ENCODE measurements at places on chromosomes 4 and X. TPM values are rescaled to one million over a fixed set of nuclear protein-coding genes. Genes with fewer than 3 reads are reported as not detected.

DNA sequence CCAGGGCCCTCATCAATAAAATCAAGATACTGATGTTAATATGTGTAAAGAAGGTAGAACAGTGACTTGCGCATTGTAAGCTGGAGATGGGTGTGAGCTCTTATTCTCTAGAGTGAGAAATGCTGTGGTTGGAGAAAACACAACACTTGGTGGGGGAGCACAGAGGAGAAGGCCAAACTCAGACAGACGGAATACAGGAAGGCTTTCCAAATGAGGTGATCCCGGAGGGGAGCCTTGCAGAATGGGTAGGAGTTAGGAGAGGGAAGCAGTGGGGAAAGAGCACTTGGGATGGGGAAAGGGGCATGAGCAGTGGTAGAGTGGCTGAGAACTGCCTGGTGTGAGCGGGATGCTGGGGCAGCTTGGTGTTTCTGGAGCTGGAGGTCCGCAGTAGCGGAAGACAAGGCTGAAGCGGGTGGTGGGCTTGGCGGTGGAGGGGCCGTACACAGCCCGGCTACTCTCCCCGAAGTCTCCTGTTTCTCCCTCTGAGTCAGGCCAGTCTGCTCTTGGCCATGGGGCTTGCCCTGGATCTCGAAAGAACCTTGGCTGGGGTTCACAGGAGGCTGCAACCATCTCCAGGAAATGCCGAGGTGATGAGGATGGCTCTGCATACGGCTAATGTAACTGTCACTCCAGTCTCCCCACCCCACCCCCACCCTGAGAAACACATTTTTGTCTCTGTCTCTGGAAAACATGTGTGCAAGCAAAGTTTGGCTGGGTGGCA, 11.3 kb upstream of the PLAC1 start:
- DNase-seq, result no peak
- H3K4me1 ChIP-seq, result peaks cover 2% of the 10 kb centered on the region
- H3K27me3 ChIP-seq, result no peaks in the 10 kb centered on the region
- H3K4me3 ChIP-seq, result no peak overlapping the region
- H3K27ac ChIP-seq, result no peak overlapping the region

GRCh38 chrX:123408821-123409737, 225.0 kb downstream of the GRIA3 start:
- peaks cover 2% of the 10 kb centered on the region for H3K4me1 ChIP-seq
- H3K4me3 ChIP-seq, result no peak overlapping the region
- no peaks in the 10 kb centered on the region for H3K27me3 ChIP-seq
- no peaks in the 10 kb centered on the region for H3K36me3 ChIP-seq
- H3K27ac ChIP-seq, result no peak overlapping the region

- H3K27ac ChIP-seq, result no peak overlapping the region
- no peaks in the 10 kb centered on the region for H3K27me3 ChIP-seq
- DNase-seq, result no peak
- peaks cover 12% of the 10 kb centered on the region for H3K4me1 ChIP-seq
- H3K4me3 ChIP-seq, result no peak overlapping the region
Measured at GRCh38 chrX:135480076-135480475, 40.4 kb upstream of the INTS6L start.

DNA sequence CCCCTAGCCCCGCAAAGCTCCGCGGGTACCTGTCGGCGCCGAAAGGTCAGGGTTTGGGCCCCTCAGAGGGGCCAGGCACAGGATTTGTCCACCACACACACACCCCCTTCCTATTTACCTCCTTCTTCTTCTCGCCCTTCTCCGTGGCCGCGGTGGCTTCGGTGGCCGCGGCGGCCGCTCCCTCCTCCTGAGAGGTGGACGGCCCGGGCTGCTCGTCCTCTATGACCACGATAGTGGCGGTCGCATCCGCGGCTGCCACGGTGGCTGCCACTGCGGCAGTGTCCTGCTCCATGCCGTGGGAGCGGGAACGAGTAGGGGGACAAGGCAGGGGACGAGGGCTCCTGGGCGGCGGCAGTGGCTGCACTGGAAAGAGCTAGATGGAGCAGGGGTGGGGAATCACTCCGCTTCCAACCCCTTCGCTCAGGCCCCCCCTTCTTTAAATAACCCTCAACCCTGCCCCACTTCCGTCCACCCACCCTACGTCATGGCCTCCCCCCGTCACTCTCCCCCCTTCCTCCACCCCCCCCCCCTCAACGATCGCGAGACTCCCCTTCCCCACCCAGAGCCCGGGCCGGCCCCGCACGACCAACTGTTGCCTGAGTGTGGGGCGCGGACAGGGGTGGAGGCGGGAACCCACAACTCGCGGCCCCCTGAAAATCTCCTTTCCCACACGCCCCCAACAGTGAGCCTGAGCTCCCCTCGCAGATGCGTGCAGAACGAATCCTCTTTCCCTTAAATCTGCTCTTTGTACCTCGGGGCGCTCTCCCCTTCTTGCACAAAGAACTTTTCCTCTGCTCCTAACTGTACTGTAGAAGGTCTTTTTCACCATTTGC, at the start of gene SMARCA1:
SMARCA1 (minus strand) TSS at position 412 of the 833 bp plus-strand sequence; CDS start at position 292, 120 bp downstream.
- H3K4me3 ChIP-seq, result peak within 1 kb of the TSS; percentile 80
- no peak for DNase-seq
- no peak within 1 kb of the TSS for H3K27ac ChIP-seq

DNA sequence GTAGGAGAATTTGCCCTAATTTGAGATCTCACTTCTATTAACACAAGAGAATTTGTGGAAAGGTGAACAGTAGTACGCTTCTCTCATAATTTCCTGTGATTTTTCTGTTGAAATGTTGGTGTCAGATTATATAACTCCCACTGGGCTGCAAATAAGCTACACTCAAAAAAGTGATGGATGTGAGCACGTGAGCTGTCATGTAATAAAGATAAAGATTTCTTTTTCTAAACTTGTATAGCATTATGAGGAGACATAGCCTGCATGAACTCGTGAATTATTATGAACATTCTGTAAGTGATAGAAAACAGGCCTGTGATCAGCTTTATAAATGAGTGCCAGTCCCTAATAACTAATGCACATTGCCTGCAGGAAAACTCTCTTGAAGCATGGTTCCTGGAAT, 356.6 kb upstream of the ACTRT1 start:
- no peak overlapping the region for H3K4me3 ChIP-seq
- no peak overlapping the region for H3K27ac ChIP-seq
- DNase-seq, result no peak
- H3K27me3 ChIP-seq, result no peaks in the 10 kb centered on the region
- H3K4me1 ChIP-seq, result no peaks in the 10 kb centered on the region
- no peaks in the 10 kb centered on the region for H3K36me3 ChIP-seq

- no peaks in the 10 kb centered on the region for H3K27me3 ChIP-seq
- DNase-seq, result no peak
- no peak overlapping the region for H3K27ac ChIP-seq
- no peaks in the 10 kb centered on the region for H3K4me1 ChIP-seq
- H3K4me3 ChIP-seq, result no peak overlapping the region
- no peaks in the 10 kb centered on the region for H3K36me3 ChIP-seq
Measured at GRCh38 chrX:110418316-110419235, 59.9 kb downstream of the RTL9 start.

DNA sequence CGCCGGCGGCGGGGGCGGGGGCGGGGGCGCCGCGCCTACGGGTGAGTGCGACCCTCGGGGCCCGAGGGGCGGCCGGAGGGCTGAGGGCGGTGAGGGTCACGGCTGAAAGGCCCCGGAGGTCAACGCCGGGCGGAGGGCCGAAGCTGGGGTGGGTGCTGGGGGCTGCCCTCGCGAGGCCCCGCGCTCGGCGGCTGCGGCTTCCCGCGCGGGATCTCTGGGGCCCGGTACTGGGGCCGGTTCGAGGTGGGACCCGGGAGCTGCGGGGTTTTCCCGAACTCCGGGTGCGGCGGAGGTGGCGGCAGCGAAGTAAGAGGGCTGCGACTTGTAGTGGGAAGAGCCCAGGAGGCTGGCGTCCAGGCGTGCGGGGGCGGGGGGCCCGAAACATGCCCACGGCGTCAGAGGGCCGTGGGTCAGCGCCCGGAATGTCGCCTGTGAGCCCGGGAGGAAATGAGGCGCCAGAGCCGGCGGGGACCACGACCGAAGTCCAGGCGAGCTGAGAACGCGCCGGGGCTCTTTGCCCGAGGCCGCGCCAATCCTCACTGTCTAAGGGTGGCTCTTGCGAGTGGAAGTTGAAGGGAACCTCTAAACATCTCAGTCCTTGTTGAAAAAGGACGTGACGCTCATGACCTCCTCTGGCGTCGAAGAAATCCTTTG, 407 bp downstream of the IL13RA1 start:
- H3K27ac ChIP-seq, result no peak overlapping the region
- H3K4me1 ChIP-seq, result peaks cover 3% of the 10 kb centered on the region
- DNase-seq, result no peak
- H3K27me3 ChIP-seq, result peaks cover 35% of the 10 kb centered on the region
- no peaks in the 10 kb centered on the region for H3K36me3 ChIP-seq

DNA sequence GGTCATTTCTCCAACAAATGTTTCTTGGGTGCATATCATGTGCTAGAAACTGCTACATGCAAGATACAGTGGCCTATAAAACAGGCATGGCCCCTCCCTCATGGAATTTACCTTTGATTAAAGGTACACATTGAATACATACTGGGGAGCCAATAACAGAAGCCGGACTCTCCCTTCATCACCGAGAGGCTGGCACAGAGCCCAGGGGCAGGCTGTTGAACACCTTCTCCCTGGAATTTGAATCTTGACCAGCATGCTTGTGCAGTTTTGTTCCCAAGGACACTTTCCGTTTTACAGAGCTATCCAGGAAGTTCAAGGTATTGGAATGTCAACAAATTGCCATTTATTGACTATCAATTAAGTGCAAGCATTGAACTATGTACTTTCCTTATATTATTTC, 33.2 kb downstream of the PPARGC1A start:
- H3K36me3 ChIP-seq, result no peaks in the 10 kb centered on the region
- no peaks in the 10 kb centered on the region for H3K4me1 ChIP-seq
- H3K4me3 ChIP-seq, result no peak overlapping the region
- no peak for DNase-seq
- H3K27me3 ChIP-seq, result no peaks in the 10 kb centered on the region

DNA sequence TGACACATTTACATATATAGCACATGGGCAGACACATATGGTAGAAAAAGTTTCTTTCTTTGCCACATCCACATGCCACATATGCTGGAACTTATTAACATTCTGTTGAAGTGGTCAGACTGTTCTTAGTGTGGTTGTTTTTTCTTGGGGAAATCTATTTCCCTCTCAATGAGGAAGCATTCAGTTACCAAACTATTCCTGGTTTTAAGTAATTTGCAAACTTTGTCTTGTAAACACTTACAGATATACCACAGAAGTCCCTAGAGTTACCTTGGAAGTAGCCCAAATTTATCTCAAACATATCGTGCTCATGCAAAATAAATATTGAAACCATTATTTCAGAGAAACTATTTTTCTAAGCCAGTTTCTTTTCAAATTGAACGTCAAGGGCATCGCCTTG, 625.5 kb upstream of the INTU start:
- no peaks in the 10 kb centered on the region for H3K27me3 ChIP-seq
- no peak overlapping the region for H3K4me3 ChIP-seq
- no peak for DNase-seq

- no peak for DNase-seq
- H3K27me3 ChIP-seq, result no peaks in the 10 kb centered on the region
- H3K36me3 ChIP-seq, result no peaks in the 10 kb centered on the region
- H3K27ac ChIP-seq, result no peak overlapping the region
- H3K4me3 ChIP-seq, result no peak overlapping the region
- no peaks in the 10 kb centered on the region for H3K4me1 ChIP-seq
Measured at GRCh38 chrX:16702700-16703599, 9.5 kb downstream of the CTPS2 start.

- peak within 1 kb of the TSS; percentile 90 for H3K27ac ChIP-seq
- H3K36me3 ChIP-seq, result peaks cover 26% of the 10 kb centered on the region
- H3K27me3 ChIP-seq, result no peaks in the 10 kb centered on the region
- peak within 1 kb of the TSS; percentile 90 for H3K4me3 ChIP-seq
- H3K4me1 ChIP-seq, result peaks cover 17% of the 10 kb centered on the region
Measured at GRCh38 chr4:102500696-102501446, at the start of gene NFKB1. Gene NFKB1 (plus strand): TSS chr4:102501359. CDS start chr4:102525519, 24,160 bp downstream.

DNA sequence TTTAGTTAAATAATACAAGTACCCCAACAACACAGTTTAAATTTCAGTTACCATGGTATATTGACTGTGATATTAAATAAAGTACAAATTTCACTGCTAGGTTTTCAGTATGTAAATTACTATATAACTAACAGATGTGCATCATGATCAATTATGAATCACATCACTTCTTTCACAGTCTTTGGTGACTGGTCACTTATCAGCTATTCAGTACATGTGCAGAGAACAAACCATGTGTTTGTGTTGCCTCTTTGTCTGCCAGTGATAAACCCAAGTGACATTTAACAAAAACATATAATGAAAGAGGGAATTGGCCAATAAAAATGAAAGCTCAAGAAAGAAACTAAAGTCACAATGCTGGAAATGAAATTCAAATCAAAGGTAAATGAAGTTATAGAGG, 249.3 kb downstream of the CHIC1 start:
- H3K27me3 ChIP-seq, result no peaks in the 10 kb centered on the region
- no peak overlapping the region for H3K27ac ChIP-seq
- no peak overlapping the region for H3K4me3 ChIP-seq
- no peak for DNase-seq

GRCh38 chr4:158253350-158253980, 43.2 kb downstream of the TMEM144 start:
- no peak overlapping the region for H3K27ac ChIP-seq
- no peak overlapping the region for H3K4me3 ChIP-seq
- no peaks in the 10 kb centered on the region for H3K36me3 ChIP-seq
- H3K27me3 ChIP-seq, result peaks cover 12% of the 10 kb centered on the region
- H3K4me1 ChIP-seq, result no peaks in the 10 kb centered on the region

Gene VSIG4
- total RNA-seq, result 0.30 TPM

Gene SPANXA1
- not detected for total RNA-seq

Gene CCDC149
- total RNA-seq, result not detected

Gene RIBC1
- total RNA-seq, result 1.2 TPM

Gene SMIM31
- not detected for total RNA-seq

Gene PCDH19
- not detected for total RNA-seq

Gene DNAAF6
- total RNA-seq, result not detected

Gene ARX
- total RNA-seq, result not detected

Gene SSX2B
- total RNA-seq, result not detected

Measured in activated naive CD8-positive, alpha-beta T cell treated with anti-CD3 and anti-CD28 coated beads, Interleukin-2, amount 10 ng/mL, durations not matched to agents 7 days and 5 days (primary cell).